ENCODE measurements at places on chromosomes 11 and 22.
A peak's percentile ranks its signal among the peaks of the same experiment; 100 is the strongest.

DNA sequence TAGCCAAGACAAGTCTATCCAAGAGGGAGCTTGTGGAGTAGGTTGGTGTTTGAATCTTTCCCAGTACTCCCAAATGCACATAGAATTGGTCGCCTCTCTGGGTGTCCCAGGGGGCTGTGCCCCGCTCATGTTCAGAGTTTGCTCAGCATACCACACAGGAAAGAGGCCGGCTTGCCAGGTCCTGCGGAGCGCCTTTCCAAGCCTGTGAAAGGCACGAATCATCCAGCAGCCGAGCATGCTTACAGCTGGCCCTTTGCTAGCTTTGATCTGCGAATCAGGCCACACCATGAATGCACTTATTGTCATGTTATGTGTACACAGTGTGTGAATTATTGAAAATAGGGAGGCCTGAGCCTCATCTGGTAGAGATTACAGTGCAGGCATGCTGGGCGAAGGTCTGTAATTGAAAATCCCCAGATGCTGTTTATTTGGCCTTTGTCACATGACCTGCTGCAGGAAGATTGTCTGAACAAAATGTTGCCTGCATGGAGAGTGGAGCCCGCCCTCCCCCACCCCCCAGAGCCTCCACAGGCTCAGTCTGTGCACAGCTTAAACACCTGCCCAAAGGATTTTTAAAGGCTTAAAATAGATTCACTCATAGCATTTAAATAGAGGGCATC lies 163.3 kb upstream of the RASSF10 start:
- peak; percentile 48 for DNase-seq

DNA sequence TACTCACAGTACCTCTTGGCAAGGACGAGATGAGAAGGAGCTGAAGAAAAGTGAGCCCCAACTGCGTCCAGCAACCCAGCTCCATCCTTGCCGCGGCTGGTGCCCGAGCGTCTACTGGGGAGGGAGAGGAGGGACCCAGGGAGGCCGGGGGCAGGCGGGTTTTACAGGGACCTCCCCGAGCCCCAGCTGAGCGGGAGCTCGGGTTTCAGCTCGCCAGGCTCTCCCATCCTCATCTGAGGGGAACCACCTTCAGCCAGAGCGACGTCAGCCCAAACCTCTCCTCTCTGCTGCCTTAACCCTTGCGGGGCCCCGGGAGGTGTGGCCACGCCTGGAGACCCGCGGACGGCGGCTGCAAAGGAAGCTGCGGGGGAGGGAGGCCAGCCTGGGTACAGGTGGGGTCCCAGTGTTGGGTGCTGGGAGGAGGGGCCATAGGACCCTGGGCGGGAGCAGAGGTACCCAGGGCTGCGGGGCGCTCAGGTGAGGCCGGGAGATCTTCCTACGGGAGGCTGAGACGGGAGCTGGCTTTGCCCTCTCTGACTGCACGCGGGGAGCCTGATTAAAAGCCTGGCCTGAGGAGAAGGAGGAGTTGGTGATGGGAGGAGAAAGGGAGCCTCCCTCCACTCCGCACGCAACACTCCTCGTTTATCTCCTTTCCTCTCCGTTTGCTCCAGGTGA lies at the start of gene PAMR1:
PAMR1 (minus strand) TSS at position 116 of the 675 bp plus-strand sequence; CDS start at position 85, 31 bp downstream.
- DNase-seq: peak; percentile 36

DNA sequence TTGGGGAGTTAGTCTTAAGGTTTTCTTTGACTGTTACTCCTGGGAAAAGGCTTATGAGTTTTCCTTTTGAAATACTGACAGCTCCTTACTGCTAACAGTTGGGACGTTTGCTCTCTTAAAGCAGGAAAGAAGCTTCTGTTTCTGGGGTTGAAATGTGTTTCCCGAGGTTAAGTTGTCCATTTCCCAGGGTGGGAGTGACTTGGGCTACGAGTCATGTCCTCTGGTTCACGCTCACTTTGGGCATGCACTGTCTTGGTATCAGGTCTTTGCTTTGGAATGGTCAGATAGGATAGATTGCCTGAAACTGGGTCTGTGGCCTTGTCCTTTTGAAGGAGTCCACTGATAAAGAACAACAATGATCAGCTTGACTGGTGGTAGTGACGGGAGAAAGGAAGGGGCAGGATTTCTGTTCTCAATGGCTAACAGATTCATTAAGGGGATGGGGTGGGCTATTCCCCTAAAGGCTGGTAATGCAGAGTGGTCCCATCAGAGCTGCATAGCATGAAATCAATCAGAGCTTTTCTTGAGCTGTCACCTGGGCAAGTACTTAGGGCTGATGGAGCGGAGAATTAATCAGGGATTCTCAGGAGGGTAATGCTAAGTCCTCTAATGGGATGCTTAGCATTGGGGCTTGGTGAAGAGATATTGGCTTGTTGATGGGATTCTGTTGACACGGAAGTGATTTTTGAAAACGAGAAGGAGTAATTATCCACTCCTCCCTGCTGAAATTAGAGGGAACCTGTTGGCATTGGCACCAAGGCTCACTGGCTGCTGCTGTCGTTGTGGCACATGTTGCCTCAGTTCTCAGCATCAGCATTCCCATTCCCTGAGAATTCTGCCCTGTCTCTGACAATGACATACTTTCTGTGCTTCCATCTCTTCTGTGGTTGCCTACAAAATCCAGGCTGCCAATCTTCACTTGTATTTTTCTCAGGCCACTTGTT lies 81.6 kb downstream of the TEAD1 start:
- DNase-seq: no peak

DNA sequence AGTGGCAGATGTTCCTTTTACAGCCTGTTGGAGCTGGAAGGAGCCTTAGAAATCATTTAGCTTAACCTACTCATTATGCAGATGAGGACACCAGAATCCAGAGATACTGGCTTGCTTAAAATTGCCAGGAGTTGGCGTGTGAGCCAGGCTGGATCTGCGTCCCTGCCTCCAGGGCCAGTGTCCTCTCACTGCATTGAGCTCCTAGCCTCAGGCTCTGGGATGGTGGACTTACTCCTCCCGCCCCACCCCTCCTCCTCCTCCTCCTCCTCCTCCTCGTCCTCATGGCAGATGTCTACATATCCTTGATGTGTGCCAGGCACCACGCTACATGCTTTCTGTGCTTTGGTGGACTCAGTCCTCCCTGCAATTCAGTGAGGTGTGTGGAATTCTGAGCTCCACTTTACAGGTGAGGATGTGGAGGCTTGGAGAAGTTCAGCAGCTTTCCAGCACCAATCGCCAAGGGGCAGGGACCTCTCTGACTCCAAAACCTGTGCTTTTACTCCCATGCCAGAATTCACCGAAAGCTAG lies 24.1 kb downstream of the ADAMTS15 start:
- no peak for DNase-seq

DNA sequence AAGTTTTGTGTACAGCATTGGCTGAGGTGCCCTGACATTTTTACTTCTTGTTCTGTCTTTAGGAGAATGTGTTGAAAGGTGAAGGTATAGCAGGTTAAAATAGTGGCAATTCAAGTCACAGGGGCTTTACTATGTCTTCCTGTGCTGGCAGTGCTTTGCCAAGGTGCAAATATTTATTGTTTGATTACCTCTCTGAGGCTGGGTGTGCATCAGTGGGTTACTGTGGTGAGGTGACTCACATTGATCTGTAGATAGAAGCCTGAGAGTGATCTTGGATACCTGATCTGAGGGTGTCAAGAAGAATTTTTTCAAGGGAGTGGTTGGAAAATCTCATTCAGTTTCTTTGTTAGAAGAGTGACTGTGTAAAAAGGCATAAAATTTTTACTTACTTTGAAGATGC lies 90.0 kb downstream of the ARHGAP42 start:
- no peak for DNase-seq

DNA sequence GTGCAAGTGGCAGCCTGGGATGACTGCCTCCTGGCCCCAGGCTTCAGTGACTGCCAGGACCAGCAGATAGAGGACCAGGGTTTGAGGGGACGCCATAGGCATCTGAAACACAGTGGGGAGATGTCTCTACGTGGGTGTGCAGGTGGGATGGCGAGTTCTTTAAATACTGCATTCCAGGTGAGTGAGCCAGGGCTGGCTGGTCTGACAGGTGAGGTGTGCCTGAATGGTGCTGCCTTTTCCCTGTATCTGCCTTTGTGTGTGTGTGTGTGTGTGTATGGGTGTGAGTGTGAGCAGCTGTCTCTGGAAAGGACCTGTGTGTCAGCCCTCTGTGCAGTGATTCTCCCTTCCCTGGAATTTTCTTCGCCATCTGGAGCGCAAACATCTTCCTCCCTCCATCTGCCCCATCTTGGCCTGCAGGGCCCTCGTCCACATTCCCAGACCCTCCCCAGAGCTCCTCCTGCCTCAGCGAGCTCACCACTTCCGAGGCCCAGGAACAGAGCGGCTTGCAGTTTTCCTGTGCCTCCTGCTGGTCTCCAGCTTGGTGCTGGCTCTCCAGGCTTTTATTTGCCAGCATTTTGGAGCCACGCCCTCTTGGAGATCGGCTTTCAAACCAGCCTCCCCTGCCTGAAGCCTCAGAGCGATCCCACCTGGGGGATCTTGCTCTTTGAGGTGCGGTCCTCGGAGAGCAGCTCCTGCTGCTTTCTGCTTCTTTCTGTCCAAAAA lies at the start of gene GPHA2:
GPHA2 (minus strand) TSS at position 535 of the 723 bp plus-strand sequence; CDS start at position 102, 433 bp downstream.
- no peak for DNase-seq

DNA sequence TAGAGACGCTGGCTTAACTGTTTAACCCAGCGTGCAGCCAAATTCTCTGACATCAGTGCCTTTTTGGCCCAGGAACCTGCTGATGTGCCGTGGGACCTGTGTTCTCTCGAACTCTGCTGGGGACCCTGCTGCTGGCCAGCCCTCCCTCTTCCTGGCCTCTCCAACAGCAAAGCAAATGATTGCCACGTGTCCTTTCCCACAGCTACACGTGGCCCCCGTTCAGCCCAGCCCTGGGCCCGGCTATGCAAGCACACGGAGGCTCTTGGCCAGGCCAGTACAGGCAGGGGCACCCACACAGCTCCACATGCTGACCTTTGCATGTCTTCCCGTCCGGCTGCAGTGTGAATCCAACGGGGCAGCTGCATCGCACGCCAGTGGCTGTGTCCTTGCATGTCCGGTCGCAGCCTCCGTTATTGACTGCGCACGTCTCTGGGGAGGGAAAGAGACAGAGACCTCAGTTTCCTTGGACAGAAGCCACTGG lies 51.6 kb upstream of the TTLL12 start:
- DNase-seq: no peak

- no peak for DNase-seq
Measured at GRCh38 chr22:22799561-22799960, 88.1 kb upstream of the IGLL5 start.

DNA sequence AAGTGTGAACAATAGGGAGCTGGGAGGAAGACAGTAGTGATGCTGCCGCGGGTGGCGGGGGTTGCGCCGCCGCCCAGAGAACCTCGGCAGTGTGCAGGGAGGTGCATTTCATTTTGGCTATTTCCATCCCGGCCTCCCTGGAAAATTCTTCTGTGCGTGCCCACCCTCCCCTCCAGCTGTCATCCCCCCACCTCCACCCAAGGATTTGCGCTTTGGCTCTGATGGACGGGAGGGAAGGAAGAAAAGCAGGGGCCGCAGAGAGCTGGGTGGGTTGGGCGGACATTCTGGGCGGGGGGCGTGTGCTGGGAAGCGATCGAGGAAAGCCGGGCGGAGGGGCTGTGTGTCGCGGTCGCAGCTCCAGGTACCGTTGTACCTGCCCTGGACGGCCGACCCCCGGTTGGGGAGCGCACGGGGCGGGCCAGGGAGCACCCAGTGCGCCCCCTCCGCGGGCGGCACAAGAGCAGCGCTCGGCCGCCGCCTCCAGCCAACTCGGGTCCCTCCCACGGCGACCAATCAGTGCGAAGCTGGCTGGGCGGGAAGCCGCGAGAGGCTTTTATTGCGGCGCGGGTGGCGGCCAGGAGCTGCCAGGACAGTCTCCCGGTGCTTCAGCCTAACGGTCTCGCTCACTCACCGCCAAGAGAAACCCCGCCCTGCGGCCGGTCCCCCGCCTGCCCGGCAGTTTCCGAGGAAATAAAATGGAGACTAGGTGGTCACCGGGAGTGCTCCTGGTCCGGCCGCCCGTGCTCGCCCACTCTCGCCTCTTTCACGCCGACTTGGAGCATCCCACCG lies 1.6 kb downstream of the NCAM1 start:
- DNase-seq: no peak

DNA sequence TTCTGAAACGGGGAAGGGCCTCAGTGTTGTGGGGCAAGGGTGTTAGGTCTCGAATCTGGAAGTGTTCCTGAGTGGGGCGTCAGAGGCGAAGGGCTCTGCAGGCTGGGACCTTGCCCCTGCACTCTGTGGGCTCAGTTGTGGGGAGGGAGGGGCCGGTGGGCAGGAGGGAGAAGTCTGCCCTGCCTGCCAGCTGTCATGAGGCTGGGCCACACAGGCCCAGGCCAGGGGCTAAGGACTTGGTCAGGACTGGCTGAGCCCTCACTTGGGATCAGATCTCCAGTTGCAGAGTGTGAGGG lies at the start of gene CRACR2B:
CRACR2B (plus strand) TSS at position 23 of the 296 bp plus-strand sequence. CDS start 689 bp downstream, outside the sequence.
- DNase-seq: peak; percentile 48

- no peak for DNase-seq
Measured at GRCh38 chr11:20754933-20755332, 85.5 kb downstream of the NELL1 start.

- DNase-seq: no peak
Measured at GRCh38 chr11:116366980-116367645, 405.7 kb downstream of the BUD13 start.

DNA sequence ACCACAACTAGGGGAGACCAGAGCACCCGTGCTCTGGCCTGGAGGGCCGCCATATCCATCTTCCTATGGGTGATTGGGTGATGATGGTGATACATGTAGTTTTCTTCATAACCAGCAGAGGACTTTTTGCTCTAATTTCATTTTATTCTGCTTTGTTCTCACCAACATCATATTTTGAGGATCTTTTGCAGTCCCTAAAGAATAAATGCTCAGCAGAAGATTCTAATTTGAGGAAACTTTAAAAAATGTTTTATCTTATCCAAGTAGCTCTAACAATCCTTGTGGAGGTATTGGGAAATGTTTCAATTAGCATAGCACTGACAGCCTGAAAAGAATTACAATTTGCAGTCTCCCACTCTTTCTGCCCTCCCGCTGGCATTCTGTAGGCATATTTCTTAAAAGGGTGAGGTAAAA lies 544.0 kb downstream of the NTM start:
- DNase-seq: no peak

DNA sequence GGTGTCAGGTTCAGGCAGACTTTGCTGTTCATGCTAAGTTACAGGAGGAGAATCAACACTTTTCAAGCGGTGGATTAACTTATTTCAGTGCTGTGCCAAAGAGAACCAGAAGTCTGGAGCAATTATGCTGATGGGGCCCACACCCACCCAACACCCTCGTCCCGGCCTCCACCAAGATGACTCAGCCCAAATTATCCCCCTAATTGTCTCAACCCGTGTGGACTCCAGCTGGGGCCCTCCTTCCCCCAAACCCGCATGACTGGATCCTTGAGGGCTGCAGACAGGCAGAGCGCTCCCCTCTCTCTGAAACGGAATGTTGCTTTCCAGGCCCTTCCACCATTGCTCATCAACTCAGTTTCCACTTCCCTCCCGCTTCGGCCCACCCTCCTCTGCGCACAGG lies 34.6 kb upstream of the MN1 start:
- no peak for DNase-seq

DNA sequence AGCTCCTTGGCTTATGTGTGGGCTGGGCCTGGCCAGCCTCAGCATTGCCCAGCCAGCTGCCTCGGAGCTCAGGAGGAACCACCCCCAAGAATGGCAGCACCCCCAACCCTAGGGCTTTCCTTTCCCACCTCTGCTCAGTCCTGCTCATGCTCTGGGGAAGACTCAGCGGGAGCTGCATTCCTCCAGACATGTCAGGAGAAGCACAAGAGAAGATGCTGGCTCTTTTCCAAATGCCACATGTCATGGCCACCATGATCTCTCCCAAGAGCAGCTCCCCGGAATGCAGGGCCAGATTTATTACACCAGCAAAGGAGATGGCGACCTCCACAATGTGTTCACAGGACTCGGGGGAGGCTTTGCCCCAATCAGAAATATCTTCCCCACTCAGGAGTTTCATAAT lies 143.7 kb downstream of the PKNOX2 start:
- no peak for DNase-seq

All from MM.1S (cell line).